ENCODE measurements at places on chromosomes 1 and 21.

DNA sequence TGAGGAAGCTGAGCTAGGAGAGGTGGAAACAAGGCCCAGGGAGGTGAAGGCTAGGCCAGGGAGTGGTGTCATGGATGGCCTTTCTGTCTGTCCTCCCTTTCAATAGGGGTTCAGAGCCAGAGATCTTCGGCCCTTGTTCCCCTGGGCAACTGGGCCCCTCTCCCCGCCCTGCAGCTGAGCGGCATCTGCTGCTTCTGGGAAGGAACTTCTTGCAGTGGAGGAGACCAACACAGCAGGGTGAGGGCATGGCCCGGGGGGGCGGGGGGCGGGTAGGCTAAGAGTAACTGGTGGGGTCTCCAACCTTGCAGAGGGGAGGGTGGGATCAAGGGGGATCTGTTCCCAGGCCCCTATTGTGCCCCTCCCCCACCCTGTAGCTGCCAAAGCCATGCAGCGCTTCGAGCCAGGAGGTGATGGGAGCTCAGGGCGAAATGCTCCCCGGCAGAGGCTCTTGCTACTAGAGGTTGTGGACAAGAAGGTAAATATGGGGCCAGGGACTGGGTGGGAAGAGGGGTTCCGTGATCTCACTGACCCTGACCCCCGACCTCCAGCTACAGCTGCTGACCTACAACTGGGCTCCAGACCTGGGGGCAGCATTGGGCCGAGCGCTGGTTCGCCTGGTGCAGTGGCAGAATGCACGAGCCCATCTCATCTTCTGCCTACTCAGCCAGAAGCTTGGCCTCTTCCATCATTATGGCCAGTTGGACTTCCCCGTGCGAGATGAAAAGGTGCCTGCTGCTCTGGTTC lies 11.7 kb downstream of the HYI start:
- H3K4me1 ChIP-seq = no peaks in the 10 kb centered on the region
- H3K27ac ChIP-seq = no peak overlapping the region
- no peak overlapping the region for H3K4me3 ChIP-seq
- peaks cover 79% of the 10 kb centered on the region for H3K36me3 ChIP-seq
- no peaks in the 10 kb centered on the region for H3K27me3 ChIP-seq

DNA sequence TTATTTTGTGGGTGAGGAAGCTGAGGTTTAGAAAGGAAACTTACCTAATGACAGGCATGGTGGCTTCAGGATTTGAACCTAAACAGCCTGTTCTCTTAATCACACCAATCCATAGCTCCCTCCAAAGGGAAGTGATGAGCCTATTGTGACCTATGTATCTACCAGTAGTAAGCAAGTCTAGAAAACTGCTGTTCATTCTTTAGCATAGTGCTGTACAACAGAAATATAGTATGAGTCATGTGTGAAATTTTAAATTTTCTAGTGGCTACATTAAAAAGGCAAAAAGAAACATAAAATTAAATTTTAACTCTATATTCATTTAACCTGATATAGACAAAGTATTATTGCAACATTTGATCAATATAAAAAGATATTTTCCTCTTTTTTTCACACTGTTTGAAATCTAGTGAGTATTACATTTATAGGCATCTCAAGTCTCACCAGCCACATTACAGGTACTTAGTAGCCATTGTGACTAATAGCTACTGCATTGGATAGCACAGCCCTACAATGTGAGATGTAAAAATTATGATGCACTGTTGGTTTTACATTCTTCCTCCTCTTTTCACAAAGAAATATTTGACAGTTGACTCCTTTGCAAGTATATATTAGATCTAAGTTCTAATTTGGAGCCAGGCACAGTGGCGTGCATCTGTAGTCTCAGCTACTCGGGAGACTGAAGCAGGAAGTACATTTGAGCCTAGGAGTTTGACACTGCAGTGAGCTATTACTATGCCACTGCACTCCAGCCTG lies 16.6 kb downstream of the IPO9 start:
- no peak overlapping the region for H3K4me3 ChIP-seq
- peaks cover 23% of the 10 kb centered on the region for H3K4me1 ChIP-seq
- H3K27ac ChIP-seq = no peak overlapping the region
- H3K36me3 ChIP-seq = peaks cover 28% of the 10 kb centered on the region

DNA sequence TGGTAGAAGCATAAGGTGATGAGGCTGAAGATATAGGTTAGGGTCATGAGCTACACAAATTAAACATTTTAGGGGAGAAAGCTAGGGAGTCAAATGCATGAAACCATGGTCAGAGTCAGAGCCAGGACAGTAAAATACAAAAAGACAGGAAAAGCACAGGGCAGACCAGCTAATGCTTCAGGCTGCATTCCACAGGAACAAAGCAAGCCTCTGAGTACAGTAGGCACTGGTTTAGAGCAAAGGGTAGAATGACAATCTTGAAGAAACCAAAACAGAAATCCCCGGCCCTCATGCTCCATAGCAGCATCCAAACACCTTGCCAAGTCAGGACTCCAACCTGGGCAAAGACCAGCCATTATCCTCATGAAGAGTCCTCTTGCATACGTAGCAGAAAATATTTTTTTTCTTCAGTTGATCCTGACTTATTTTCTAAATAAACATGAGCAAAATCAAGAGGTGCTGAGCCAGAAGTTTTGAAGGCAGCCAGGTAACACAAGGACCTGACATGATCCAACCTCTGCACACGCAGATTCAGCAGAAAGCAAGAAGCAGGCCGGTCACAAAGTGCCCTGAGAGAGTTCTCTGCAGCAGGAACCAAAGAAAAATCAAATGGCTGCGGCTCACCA lies 273.1 kb downstream of the TTLL7 start:
- no peak overlapping the region for H3K27ac ChIP-seq
- H3K4me1 ChIP-seq = no peaks in the 10 kb centered on the region
- no peaks in the 10 kb centered on the region for H3K36me3 ChIP-seq
- H3K4me3 ChIP-seq = no peak overlapping the region

GRCh38 chr1:201982082-201982622 lies 296 bp upstream of the RNPEP start:
- H3K27ac ChIP-seq = peak overlapping the region; percentile 71
- no peaks in the 10 kb centered on the region for H3K27me3 ChIP-seq
- H3K36me3 ChIP-seq = no peaks in the 10 kb centered on the region
- ATAC-seq = peak; percentile 90
- H3K4me1 ChIP-seq = peaks cover 24% of the 10 kb centered on the region

DNA sequence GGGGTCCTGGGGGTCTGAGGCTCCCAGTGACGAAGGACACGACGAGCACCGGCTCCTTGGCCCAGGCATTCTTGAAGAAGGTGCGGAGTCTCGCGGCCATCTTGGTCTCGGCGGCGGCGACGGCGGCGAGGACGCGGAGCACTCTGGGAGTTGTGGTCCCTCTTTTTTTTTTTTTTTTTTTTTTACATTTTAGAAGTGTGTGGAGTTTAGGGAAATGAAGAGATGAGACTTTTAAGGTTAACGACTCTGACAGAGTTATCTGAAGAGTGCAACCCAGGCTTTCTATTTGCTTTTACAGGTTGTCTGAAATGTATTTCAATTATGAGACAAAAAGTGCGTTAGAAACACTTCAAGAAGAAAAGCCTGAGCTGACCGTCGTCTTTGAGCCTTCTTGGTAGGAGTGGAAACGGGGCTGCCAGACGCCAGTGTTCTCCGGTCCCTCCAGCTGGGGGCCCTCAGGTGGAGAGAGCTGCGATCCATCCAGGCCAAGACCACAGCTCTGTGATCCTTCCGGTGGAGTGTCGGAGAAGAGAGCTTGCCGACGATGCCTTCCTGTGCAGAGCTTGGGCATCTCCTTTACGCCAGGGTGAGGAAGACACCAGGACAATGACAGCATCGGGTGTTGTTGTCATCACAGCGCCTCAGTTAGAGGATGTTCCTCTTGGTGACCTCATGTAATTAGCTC lies 9.7 kb downstream of the OR2B11 start:
- H3K4me1 ChIP-seq = peaks cover 16% of the 10 kb centered on the region
- H3K36me3 ChIP-seq = peaks cover 13% of the 10 kb centered on the region
- no peak for ATAC-seq
- H3K27ac ChIP-seq = peak overlapping the region; percentile 72
- H3K27me3 ChIP-seq = no peaks in the 10 kb centered on the region
- peak overlapping the region; percentile 70 for H3K4me3 ChIP-seq
